NCI-H2081 treated with DMSO at 0.1 percent for 48 hours (cell line): ENCODE measurements at places on chromosomes 5 and 9.

DNA sequence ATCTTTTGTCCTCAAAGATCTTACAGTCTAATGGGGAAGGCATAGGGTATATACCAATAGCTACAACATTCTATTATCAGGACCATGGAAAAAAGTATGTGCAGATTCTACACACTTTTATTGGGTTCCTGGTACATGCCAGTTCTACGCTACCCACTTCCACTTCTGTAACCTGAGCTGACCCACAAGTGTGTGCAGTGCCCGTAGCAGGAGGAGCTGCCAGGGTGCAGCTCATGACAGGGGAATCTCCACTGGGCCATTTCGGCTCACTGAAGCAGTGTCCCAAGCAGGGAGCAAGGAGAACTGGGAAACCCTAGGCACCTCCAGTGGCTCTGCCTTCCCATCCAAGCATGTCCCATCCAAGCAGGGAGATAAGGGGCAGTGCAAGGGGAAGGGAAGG is 60.4 kb downstream of the FOXI1 start:
- DNase-seq = no peak

GRCh38 chr9:10443181-10443867 is 169.5 kb downstream of the PTPRD start:
- no peak for DNase-seq

DNA sequence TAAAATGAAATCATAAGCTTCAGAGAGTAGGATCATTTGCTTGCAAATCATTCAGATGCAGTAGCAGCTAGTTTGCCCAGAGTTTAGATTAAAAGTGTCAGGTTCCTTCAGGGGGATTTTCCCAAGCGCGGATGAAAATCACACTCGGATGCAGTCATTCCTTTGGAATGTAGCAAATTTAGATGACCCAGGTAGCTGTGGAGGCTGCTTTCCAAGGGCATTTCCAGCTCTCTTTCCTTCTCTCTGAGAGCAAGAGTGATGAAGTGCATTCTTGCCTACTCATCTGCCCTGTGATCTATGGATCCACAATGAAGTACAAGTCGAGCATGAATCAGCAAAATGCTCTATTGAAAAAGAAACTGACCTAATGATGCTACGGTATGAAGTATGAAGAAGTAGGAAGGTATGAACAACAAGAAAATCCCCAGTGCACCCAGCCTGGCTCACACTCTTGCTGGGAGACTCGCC is 200.2 kb downstream of the PLK2 start:
- DNase-seq = no peak

DNA sequence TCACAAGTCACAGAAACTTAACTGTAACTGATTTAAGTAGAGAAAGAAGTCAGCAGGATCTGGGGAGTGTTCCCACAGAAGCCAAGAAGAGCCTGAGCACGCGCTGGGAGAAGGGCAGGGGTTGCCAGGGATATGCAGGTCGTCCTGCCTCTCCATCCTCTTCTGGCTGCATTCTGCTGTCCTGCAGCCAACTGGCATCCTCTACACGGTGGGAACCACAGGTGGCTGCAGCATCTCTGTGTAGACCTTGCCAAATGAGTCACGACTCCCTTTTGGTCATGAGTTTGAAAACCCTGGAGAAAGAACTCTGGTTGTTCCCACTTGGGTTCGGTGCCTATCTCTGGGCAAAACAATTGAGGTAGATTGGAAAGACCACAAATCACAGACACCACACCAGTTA is 38.4 kb upstream of the PCA3 start:
- DNase-seq = no peak

DNA sequence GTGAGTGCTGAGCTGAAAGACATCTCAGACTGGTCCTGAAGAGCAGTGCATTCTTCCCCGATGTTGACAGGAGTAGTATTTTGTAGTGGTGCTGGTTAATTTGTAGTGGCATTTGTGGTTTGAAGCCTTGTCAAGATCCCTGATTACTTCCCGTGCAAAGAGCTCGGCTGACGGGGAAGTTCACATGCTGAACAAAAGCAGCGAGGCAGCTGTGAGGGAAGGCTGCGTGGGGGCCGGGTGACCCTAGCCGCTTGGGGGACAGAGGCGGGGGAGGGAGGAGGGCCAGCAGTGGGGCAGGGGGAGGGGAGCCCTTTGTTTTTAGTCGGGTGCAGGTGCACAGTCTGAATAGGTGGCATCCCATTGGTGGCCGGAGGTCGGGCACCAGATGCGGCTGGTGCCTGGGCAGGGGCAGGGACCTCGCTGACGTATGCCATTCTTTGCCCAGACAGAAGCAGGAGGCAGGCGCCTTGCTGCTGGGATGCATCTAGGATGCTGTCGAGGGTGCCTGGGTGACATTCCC is 64.7 kb downstream of the CRB2 start:
- no peak for DNase-seq

DNA sequence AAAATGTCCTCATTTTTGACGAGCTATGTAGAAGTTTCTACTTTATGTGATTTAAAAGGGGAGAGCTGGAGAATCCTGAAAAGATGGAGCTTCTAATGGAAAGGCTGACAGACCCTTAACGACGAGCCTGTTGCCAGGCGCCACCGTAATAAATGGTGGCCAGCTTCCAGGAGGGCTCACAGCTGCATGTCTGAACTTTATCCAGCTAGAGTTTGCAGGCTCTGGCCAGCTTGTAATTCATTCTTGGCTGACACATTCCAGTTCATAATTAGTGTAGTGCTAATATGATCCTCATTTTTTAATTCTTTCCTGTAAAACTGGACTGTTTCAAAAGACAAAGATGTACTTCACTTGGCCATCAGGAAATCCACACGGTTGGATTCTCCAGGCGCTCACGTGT is 246.7 kb downstream of the GAS1 start:
- no peak for DNase-seq

DNA sequence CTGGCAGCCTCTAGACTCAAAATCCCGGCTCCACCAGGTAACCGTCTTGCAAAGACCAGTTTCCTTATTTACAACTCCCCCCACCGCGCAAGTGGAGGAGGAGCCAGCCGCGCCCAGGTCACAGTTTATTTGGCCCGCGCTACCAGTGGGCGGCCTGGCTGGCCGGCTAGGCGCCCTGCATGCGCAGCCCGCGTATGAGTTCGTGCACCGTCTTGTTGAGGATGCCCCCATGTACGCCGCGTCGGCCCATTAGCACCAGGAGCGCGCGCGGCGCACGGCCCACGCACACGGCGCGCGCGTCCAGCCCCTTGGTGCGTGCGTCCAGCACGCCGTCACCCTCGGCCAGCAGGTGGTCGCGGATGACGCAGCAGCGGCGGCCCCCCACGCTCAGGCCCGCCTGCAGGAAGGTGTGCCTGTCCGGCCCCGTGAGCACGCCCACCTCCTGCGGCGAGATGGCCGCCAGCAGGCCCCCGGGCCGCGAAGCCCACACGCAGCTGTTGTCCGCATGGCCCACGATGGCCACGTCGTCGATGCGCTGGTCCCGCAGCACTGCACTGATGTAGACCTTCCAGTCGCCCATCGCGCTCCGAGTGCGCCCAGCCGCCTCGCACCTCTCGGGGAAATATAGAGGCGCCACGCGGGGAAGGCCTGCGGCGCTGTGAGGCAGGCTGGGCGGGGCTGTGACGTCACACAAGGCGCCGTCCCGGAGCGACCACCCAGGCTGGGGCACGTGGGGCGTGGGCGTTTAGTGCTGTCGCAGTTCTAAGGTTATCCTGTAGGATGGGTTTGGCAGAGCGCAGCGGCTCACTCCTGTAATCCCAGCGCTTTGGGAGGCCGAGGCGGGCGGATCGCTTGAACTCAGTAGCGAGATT is at the start of gene PFN3:
TSS of gene PFN3 (minus strand) at position 665 of the 872 bp plus-strand sequence. CDS start at position 580, 85 bp downstream.
- DNase-seq = no peak

- DNase-seq = no peak
These were observed 1037.1 kb upstream of the C9orf72 start for GRCh38 chr9:28610339-28610738.

DNA sequence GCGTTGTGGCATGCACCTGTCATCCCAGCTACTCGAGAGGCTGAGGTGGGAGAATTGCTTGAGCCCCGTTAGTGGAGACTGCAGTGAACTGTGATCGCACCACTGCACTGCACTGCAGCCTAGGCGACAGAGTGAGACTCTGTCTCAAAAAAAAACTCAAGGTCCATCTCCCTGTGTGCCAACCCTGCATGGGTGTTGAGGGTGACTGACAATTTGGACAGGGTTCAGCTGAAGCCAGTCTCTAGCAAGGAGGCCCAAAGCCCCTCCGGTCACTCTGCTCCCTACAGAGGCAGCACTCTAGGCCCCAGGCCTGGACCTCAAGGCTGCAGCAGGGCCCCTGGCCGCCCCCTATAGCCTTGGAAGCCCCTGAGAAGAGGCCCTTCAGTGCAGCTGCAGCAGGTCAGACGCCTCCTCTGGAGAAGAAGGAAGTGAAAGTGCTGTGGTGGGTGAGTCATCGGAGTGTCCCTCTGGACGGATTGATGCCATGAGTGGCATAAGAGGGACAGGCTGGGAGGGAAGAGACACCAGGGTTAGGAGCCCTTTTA is 39.2 kb upstream of the NEK6 start:
- no peak for DNase-seq

DNA sequence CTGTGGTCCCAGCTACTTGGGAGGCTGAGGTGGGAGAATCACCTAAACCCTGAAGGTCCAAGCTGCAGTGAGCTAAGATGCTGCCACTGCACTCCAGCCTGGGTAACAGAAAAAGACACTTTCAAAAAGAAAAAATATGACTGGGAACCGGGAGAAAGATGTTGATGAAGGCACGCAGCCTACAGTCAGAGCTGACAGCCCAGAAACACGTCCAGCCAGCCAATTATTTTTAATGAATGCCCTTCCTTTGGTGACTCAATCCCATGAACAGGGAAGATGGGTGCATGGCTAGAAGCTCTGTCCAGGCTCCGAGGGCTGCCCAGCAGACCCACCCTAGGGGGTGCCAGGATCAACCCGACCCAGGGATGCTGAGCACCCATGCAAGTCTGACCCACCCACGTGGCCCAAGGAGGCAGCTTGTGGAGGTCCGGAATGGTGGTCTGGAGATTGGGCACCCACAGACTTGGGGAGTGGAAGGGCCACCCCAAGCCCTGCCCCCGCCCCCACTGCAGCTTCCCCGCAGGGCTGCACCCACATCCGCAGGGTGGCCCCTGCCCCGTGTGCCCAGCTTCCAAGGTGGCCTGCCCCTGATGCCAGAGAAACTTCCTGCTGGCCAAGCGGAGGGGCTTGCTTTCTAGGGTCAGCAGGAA is 51.0 kb downstream of the ADAMTS2 start:
- no peak for DNase-seq

DNA sequence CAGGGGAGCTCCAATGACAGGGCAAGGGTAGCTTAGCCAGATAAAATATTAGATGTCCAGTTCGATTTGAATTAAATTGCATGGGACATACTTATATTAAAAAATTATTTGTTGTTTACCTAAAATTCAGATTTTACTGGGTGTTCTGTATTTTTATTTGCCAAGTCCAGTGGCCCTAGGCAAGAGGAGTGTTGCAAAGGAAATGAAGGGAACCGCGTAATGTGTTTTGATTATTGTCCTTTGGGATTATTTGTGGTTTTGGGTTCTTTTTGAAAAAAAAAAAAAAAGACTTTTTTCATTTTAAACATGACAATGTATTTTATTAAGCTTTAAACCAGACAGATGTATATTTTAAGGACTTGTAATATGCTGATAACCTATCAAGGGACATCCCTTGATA is 179.3 kb downstream of the C9orf152 start:
- no peak for DNase-seq

DNA sequence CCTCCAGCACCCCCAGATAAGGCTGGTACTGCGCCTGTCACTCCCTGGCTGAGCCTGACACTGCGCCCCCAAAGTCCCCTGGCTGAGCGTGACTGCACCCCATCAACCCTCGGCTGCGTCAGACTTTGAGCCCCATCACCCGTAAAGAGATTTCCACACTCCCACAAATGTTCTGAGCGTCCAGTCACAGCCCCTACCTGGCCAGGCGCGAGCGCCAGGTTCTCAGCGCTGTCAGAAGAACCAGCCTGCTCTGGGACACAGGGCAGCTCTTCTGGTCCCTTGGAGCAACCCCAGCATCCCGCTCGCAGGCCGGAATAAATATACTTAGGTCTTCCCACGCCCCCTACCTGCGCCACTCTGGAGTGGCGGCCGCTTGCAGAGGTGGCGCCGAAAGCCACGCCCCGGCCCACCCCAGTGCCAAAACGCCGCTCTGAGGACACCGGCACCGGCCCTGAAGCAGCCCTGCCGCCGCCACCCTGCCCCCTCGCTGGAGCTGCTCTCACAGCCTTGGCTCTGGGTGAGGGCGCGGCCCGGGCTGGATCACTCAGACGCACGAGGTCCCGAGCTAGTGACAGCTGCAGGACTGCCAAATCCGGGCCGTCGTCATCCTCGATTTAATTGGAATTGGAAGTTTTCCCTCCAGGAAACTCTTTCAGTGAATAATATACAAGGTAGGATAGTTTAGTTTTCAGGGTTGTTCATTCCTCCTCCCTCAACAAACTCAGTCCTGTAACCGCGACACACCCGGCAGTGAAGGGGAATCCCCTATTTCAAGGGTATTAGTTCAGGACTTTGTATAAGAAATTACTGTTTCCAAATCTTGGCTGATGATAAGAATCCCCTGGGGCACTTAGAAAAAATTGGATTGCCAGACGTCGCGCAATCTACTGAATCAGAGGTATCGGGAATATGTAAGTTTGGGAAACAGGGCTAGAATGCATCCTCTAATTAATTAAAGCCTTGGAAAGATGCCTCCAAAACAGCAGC is 1.2 kb upstream of the CEMIP2 start:
- DNase-seq = no peak

DNA sequence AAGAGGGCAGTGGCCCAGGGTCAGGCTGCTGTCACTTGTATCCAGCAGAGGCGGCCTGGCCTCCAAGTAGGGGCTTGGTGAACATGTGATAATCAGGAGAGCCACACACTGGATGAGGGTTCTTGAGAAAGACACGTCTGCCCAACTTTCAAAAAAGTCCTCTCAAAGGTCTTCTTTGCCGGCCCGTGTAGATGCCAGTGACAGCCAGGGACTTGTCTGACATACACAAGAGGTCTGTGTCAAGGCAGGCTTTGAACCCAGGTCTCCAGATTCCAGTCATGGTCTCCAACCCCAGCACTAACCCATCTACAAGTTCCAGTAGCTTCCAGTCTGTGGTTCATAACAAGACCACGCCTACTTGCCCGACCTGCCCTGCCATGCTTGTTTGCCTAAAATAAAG is 7.9 kb upstream of the AMBP start:
- DNase-seq = no peak

DNA sequence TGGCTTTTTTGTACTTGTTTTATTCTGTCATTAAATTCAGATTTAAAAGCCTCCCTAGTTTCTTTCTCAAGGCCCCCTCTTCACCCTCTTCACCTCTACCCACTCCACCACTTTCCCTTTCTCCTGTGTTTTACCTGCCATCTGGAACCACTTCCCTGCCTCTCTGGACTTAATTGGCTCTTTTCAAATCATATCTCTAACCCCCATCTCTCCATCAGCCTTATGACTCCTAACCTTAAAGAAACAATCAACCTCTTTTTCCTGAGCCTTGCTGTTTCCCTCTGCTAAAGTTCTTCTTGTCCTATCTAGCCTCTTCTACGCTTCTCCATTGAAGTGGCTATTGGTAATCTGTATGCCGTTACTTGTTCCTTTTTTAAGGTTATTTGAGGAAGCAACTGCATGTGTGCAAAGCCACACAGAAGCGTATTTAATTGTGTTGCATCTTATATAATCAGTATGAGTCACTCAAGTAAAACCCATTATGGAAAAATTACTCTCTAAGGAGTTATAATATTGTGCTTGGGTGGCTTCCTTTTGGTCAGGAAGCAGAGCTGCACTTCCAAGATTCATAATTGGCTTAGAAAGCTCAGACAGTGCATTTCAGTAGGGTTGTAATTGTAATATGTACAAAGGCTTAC is 653.6 kb upstream of the ITGA1 start:
- DNase-seq = no peak
